ENCODE measurements at places on chromosomes 11 and 22.

GRCh38 chr11:76265771-76266241 lies 59.5 kb upstream of the WNT11 start:
- no peak for DNase-seq
- no peak overlapping the region for H3K27ac ChIP-seq
- no peaks in the 10 kb centered on the region for H3K27me3 ChIP-seq

DNA sequence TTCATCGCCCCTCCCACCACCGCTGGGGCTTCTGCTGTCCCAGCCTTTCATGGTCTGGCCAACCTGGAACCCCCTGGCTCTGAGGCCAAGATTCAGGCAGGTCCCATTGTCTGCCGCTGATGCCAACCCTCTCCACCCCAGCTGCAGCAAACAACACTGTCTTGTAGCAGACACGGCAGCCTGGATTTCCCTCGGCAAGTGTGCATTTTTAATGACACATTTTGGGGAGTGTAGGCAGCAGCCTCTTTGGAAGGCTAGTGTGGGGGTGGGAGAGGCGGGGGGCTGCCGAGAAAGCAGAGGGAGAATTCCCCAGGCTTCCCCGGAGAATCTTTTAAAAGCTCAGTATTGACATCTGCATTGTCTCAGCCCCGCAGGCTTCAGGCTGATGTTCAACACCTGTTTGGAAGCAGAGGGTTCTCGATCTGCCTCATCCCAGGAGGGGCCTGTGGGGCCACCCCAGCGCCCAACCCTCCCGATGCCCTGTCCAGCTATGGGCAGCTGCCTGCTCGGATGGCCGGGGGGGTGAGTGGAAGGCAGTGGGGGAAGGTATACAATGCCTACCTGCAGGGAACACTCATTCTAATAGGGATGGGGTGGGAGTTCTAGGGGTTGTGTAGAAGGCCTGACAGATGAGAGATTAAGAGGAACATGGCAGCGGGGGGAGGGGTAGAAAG lies 41.5 kb downstream of the NECTIN1 start:
- no peak for DNase-seq
- no peaks in the 10 kb centered on the region for H3K27me3 ChIP-seq
- H3K36me3 ChIP-seq, result 0 out of 2 replicates have a peak, but pooled peaks cover 3% of the 10 kb centered on the region
- peaks cover 89% of the 10 kb centered on the region for H3K4me1 ChIP-seq
- H3K27ac ChIP-seq, result peak overlapping the region; percentile 95

- no peaks in the 10 kb centered on the region for H3K36me3 ChIP-seq
- no peak overlapping the region for H3K4me3 ChIP-seq
- DNase-seq, result no peak
- no peak overlapping the region for H3K27ac ChIP-seq
Observed at GRCh38 chr22:25834490-25834889, 92.5 kb downstream of the MYO18B start.

DNA sequence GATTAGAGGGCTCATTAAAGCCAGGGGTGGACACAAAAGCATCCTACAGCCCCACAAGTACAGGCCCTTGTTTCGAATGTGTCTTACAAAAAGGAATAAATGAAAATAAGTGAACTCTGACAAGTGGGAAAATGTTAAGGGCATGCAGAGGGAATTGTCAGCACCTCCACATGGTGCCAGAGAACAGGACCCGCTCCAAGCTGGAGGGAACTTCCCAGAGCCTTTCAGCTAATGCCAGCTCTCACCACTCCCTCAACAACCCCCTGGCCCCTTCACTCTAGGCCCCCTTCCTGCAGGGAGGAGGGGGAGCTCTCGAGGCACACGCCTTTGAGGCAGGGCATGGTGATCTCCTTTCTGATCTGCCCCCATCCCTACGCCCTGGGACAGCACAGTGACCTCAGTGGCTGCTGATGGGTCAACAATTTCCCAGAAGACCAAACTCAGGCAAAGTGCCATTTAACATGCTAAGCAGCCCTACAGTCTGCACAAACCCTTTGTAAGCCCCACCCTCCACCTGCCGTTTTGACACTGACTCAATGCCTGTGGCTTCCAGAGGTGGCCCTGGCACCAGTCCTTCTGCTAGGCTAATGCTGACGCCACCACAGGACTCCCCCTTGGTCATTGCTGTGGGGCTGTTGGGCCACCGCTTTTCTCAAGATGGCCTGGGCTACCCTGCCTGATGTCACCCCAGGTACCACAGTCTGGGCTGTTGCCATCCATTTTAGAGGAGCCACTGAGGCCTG lies 12.5 kb upstream of the CHST1 start:
- no peaks in the 10 kb centered on the region for H3K4me1 ChIP-seq
- no peak overlapping the region for H3K4me3 ChIP-seq
- no peak overlapping the region for H3K27ac ChIP-seq
- H3K36me3 ChIP-seq, result no peaks in the 10 kb centered on the region
- no peaks in the 10 kb centered on the region for H3K27me3 ChIP-seq
- no peak for DNase-seq

DNA sequence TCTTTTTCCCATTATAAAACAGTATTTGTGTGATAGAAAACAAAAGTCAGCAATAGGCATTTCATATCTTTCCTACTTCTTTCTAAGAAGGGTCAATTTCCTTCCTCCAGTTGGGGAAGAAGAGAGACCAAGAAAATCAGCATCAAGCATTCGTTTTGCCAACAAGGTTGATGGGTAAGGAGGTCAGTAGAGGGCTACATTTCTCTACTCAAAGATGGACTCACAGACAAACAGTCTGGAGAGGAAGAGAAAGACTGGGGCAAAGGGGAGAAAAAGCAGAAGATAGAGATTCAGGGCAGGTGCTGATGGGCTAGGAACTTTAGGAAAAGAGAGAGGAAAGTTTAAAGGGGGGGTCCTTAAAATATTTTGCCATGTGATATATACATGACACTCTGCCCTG lies 8.6 kb upstream of the MTNR1B start:
- no peak for DNase-seq
- no peak overlapping the region for H3K27ac ChIP-seq

GRCh38 chr11:11107076-11107723 lies 245.8 kb downstream of the CSNK2A3 start:
- no peaks in the 10 kb centered on the region for H3K4me1 ChIP-seq
- H3K4me3 ChIP-seq, result no peak overlapping the region
- no peak overlapping the region for H3K27ac ChIP-seq
- DNase-seq, result no peak
- H3K27me3 ChIP-seq, result peaks cover 16% of the 10 kb centered on the region

DNA sequence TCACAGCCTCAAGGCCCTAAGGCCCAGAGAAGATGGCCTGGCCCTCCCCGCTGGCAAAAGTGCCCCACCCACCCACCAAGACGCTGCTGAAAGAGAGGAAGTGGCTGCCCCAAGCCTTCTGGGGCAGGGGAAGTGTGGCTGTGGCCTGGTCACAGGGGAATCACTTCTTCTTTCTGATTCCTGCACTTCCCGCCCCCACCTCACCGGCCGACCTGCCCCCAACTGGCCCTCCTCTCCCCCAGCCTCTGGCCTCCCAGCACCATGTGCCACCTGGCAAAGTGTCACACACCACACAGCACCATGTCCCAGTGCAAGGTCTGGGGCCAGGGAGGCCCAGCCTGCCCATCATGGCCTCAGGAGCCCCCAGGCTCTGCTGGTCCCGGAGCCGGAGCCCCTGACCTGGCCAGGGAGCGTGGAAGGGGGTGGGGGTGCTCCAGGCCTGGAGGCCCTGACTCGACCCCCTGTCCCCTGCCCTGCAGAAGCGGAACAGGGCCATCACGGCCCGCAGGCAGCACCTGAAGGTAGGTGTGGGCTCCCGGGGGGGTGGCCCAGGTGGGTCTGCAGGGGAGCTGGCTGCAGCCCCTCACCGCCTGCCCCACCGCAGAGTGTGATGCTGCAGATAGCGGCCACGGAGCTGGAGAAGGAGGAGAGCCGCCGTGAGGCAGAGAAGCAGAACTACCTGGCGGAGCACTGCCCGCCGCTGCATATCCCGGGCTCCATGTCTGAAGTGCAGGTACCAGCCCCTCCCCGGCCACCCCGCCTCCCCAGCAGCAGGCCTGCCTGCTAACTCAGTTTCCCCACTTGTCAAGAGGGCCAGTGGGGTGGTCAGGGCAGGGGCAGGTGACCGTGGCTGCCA lies 1.4 kb downstream of the TNNI2 start:
- H3K4me3 ChIP-seq, result no peak overlapping the region
- H3K4me1 ChIP-seq, result peaks cover 12% of the 10 kb centered on the region
- H3K27ac ChIP-seq, result no peak overlapping the region
- no peaks in the 10 kb centered on the region for H3K27me3 ChIP-seq
- no peaks in the 10 kb centered on the region for H3K36me3 ChIP-seq
- no peak for DNase-seq

- peaks cover 5% of the 10 kb centered on the region for H3K4me1 ChIP-seq
- H3K27ac ChIP-seq, result peak overlapping the region; percentile 49
- no peaks in the 10 kb centered on the region for H3K27me3 ChIP-seq
- H3K36me3 ChIP-seq, result peaks cover 4% of the 10 kb centered on the region
- H3K4me3 ChIP-seq, result peak overlapping the region; percentile 55
Observed at GRCh38 chr11:2699185-2699530, 636 bp downstream of the KCNQ1OT1 start.

DNA sequence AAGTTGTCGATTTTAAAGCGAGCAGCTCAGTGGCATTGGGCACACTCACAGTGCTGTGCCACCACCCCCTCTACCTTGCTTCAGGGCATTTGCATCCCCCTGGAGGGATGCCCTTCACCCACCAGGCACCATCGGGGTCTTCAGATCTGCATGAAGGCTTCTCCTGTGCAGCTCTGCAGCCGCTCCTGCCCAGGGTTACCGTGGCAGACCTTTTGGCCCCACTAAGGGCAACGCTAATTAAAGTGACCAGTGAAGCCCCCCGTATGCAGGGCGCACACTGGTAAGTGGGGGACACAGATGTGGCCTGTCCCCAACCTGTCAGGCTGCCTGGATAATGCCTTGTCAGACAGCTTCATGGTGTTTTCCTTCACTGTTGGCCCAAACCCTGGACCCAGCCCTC lies 1117.7 kb downstream of the BRD1 start:
- H3K4me3 ChIP-seq, result no peak overlapping the region
- H3K4me1 ChIP-seq, result no peaks in the 10 kb centered on the region
- no peaks in the 10 kb centered on the region for H3K27me3 ChIP-seq
- no peaks in the 10 kb centered on the region for H3K36me3 ChIP-seq
- DNase-seq, result no peak
- H3K27ac ChIP-seq, result no peak overlapping the region

DNA sequence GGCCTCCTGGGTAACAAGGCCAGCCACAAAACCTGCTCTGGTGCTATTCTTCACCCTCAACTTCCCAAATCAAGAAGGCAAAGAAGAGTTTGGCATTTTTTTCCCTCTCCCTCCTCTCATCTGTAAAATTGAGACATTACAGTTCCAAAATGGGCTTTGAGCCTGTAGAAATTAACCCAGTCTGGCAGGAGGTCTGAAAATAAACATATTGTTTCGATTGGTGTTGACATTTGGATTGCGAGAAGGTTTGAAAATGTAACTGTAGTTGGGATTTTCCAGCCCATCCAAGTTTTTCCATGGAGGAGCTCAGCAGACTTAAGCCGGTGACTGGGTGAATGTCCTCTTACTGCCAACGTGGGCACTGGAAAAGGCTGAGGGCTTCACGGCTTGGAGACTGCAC lies 35.0 kb upstream of the ALX4 start:
- H3K4me3 ChIP-seq, result no peak overlapping the region
- H3K27me3 ChIP-seq, result peaks cover 10% of the 10 kb centered on the region
- no peak for DNase-seq

Measured in RWPE2 (cell line).